ENCODE measurements at places on chromosomes 16 and 17.

DNA sequence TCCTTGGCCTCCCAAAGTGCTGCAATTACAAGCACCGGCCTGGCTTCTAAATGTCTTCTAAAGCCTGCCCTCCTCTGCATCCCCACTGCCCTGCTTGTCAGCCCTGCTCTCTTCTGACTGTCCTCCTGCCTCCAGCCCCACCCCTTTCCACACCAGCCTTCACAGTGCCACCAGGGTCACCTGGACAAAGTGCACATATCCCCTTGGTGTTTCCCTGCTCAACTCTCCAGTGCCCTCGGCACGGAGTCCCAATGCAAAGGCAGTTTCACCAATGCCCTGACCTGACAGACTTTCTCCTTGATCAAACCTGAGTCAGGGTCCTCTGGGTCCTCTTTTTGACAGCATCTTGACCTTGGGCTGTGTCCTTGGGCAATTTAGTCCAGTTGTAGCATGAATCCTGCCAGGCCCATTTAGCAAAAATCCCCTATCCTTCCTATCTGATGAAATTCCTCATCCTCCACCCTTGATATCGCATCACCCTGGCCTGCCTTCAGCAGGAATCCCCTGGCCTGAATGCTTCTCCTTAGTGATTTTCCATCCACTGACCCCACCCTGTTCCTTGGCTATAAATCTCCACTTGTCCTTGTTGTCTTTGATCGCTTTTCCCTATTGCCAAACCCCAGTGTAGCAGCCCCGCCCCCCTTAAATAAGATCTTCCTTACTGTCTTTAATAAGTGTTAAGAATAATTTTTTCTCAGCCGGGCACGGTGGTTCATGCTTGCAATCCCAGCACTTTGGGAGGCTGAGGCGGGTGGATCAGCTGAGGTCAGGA, 42.7 kb upstream of the ETV4 start:
- no peak for DNase-seq

- DNase-seq: no peak
Measured at GRCh38 chr16:78715673-78716072, 616.2 kb downstream of the WWOX start.

GRCh38 chr16:81938326-81939163, 72.7 kb downstream of the SDR42E1 start:
- DNase-seq: no peak

GRCh38 chr16:81649561-81650184, 129.4 kb upstream of the PLCG2 start:
- DNase-seq: no peak

GRCh38 chr16:5220705-5221104, 123.1 kb upstream of the EEF2KMT start:
- no peak for DNase-seq

DNA sequence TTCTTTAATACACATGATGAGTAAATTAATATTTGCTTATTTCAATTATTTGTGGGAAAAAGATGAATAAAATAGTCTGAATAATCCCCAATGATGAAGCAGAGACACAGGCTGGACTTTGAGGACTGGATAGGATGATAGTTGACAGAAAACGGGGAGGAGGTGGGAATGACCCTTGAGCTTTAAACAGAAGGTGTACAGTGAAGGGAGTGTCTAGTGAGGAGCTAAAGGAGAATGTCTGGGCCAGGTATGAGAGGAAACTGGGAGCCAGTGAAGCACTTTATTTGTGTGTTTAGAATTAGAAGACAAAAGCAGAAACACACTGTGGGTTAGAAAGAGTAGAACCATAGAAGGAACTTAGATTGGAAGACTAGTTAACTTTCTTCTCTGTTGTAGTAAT, 230.4 kb upstream of the CA10 start:
- no peak for DNase-seq
